ENCODE measurements at places on chromosomes 5 and 9.

DNA sequence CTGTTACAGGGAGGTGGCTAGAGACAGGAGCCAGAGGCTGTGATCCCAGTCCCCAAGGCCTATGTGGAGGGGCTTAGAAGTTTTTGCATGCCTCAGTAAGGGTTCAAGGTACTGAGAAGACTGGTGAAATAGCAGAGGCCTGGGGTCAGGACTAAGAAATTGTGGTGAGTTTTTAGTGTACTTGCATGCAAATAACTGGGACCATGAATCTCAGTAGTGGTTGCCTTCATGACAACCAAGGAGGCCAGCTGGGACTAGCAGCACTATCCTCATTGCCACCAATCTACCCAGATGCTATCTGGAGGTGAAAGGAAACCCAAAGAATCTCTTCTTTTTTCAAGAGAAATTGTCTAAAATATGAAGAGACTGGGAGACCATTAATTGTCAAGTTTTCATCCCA is 395.1 kb downstream of the CETN3 start:
- DNase-seq, result no peak

- DNase-seq, result no peak
Measured at GRCh38 chr9:116806075-116806474, 119.0 kb downstream of the TRIM32 start.

DNA sequence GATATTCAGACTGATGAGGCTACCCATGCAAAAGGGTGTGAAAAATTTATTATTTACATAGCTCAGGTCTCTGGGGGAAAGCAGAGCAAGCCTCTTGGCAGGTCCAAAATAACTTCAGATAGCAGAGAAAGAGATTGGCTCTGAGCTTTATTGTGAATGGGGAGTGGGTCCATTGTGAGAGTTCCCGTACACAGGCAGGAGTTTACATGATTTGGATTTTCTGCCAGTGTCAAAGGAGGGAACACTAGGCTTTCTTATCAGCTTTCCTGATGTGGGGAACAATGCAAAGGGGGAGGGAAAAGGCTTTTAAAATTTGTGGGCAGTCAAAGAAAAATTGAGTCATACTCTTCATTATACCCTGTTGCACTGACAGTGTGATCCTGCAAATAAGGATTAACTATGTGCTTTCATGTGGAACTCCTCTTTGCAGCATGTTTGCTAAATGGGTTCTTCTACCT is 615.0 kb upstream of the RIOK2 start:
- no peak for DNase-seq

GRCh38 chr9:77848897-77849296 is 182.7 kb downstream of the GNAQ start:
- DNase-seq, result no peak

DNA sequence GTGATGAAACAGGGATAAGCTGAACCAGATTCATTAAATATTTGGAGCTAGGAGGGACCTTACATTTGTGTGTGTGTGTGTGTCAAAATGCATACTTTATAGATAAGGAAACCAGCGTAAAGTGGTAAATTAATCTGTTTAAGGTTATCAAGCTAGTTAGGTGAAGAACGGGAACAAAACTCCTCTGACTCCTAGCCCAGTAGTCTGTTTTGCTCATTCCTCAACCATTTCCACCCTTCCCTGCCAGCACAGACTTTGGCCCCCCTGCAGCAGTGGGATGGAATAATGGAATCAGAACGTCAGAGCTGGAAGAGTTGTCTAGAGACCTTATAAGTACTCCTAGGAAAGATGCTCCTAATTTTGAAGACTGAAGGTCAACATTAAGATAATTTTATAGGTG is 6.5 kb downstream of the AGXT2 start:
- DNase-seq, result no peak

DNA sequence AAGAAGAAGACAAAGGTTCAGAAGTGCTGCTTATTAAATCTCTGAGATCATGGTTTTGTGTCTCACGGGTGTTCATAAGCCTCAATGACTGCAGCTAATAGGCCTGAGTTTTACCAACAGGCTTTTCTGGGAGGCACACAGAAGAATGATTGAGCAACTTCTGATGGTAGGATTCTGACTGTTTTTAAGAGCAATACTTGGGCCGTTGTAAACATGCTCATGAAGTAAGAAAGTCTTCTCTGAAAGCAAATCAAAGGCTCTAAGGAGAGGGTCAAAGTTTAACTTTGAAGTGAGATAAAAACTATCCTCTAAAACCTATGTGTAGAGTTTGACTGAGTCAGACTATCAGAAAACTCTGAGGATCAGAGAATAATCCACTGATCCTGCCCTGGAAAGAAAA is 390.9 kb upstream of the DAB2 start:
- DNase-seq, result no peak

DNA sequence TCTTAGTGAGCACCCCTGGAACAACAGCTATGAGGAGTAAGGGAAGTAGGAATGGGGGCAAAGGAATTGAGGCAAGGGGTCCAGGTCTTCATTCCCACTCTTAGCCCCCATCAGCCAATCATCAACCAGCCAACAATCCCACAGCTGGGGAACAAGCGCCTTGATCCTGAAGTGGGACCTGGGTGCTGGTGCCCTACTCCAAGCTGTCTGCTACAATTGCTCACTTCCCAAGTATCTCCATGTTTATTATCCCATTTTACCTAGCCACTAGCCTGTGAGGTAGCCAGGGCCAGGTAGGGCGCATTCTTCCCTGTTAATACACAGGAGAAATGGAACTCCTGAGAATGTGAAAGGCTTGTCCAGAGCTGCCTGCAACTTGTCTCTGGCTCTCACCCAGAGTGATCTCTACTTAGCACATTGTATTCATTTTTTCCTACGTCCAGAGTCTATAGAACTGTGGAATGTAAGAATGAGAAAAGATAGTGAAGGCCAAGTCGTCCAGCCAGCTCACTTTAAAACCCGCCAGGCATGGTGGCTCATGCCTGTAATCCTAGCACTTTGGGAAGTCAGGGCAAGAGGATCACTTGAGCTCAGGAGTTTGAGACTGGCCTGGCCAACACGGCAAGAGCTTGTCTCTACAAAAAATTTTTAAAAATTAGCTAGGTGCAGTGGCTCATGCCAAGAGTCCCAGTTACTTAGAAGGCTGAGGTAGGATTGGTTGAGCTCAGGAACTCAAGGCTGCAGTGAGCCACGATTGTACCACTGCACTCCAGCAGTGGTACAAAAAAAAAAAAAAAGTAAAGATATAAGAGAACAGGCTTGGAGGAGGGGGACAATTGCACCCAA is 6.2 kb upstream of the DNAJC18 start:
- DNase-seq, result no peak

- DNase-seq, result no peak
Measured at GRCh38 chr5:151345187-151345807, 2.1 kb downstream of the SLC36A2 start.

GRCh38 chr9:114591291-114591787 is 3.8 kb downstream of the ATP6V1G1 start:
- no peak for DNase-seq

Data from activated CD4-positive, alpha-beta T cell treated with anti-CD3 and anti-CD28 coated beads for 24 hours (primary cell).